ENCODE measurements at places on chromosomes 11 and 22.
A peak's percentile ranks its signal among the peaks of the same experiment; 100 is the strongest.

GRCh38 chr22:17114898-17115235 is 6.3 kb downstream of the TMEM121B start:
- DNase-seq = no peak

DNA sequence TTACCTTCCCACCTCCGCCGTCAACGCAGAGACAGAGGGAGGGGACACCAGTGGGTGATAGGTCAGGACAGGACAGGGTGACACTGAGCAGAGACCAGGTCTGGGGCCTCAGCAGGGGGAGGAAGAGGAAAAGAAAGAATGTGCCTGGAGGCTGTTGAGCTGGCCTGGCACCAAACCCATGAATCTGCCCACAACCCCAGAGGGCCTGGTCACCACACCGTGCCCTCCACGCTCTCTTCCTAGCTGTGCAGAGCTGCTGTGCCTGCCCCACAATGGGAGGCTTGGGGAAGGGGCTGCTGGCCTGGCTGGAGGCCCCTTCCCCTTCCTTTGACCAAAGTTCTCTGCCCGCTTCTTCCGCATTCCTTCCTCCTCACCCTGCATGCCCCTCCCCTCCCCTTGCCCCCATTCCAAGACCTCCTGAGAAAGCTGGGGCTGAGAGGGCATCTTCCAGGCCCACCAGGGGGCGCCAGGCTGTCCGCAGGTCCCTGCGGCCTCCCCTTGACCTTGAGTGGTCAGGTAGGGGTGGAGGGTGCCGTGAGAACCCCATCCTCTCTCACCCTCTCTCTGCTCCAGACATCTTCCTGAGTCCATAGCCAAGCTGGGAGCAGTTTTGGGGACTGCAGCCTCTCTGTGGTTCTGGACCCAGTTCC is 11.0 kb upstream of the CACNA1I start:
- no peak for DNase-seq

DNA sequence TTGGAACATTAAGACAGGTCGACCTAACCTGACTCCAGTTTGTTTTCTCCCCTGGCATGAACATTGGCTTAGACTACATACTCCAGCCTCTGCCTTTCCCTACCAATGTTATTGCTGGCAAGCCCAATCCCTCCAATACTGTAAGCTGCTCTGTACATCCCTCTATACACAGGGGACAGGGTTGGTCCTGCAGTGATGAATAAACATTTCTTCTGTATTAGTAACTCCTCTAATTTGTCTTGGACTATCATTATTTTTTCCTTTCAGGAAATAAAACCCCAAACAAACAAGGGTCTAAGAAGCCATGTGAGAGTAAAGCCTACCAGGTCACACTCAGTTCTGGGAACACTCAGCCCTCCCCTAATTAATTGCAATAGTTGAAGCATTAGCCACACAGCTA is 35.1 kb upstream of the FJX1 start:
- no peak for DNase-seq

DNA sequence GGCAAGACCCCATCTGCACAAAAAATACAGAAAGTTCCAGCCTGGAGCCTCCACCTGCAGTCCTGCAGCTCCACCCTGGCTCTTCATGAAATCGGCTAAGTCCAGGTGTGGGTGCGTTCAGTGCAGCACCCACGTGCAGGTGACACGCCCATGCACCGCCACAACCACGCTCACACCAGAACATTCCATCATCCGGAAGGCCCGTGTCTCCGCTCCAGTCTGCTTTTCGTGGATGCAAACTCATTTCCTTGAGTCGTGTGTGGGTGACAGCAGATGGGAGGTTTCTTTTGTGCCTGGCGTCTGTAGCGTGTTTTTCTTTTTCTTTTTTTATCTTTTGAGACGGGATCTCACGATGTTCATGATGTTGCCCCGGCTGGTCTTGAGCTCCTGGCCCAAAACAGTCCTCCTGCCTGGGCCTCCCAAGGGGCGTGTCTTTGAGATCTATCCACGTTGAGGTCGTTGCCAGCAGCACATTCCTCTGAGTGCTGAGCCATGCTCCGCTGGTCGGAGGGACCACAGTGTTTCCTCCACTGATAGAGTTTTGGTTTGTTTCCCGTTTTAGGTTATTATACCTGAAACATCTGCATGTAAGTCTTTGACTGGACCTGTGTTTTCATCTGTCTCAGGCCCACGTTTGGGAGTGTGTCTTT is 7.2 kb downstream of the PTDSS2 start:
- no peak for DNase-seq

- DNase-seq = no peak
Measured at GRCh38 chr11:71977090-71977489, 21.6 kb upstream of the IL18BP start.

GRCh38 chr22:33104147-33104854 is 46.1 kb upstream of the SYN3 start:
- DNase-seq = no peak

DNA sequence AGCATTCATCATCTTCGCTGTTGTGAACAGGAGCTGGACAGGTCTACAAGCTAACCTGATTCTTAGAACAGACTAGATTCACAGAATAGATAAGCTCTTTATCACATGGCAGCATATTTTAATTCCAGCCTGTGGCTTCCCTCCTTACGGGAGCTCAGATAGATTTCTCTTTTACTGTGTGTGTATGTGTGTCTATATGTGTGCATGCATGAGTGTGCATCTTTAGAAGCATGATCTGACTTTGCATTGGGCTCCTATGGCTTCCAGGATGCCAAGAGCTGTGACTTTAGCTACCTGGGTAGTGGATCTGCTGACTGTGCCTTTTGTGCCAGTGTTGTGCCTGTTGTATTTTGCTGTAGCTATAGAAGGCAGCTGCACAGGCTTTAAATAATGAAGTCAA is 44.3 kb downstream of the ZNRF3 start:
- DNase-seq = no peak

DNA sequence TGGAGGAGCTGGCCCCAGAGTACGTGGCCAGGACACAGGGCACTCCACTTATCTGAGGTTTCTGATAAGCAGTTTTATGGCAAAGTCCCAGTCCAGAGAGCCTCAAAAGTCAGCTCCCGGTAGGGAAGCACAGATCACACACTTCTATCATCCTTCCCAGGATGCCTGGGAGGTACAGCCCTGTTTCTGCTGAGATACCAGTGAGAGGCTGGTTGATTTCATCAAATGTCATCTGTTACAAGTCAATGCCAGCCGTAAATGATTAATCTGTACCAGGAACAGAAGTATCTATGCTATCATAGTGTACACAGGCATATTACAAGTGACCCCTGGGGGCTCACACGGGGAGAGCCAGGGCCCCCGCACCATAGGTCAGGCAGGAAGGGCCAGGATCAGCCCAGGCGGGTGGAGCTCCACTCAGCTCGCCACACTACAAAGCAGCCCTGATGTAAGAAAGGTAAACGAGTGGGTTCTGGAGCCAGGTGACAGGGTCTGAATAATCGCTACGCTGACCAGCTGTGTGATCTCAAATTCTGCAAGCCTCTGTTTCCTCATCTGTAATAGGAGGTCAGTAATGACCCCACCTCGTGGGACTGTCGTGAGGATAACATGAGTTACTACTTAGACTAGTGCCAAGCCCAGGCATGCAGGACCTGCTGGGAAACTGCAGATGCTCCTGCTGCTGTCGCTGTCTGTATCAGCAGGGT is 17.6 kb downstream of the PLA2G6 start:
- DNase-seq = no peak

GRCh38 chr11:36508743-36509142 is 1.3 kb downstream of the TRAF6 start:
- no peak for DNase-seq

DNA sequence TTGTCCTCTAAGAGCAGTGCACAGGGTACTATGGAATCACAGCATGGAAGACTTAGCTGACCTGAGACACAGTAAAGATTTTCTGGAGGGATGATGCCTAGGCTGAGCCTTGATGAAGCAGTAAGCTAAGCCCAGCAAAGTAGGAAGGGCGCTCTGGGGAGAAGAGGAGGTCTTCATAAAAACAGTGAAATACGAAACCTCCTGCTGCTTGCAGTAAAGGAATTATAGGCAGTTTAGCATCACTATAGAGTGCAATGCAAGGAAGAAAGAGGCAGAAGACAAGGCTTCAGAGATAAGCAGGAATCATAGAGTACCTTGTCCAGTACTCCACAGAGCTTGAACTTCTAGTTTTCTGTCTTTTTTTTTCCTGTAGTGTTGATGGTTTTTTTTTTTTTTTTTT is 555.7 kb upstream of the CADM1 start:
- no peak for DNase-seq

GRCh38 chr22:19378344-19378674 is 53.2 kb downstream of the HIRA start:
- no peak for DNase-seq

DNA sequence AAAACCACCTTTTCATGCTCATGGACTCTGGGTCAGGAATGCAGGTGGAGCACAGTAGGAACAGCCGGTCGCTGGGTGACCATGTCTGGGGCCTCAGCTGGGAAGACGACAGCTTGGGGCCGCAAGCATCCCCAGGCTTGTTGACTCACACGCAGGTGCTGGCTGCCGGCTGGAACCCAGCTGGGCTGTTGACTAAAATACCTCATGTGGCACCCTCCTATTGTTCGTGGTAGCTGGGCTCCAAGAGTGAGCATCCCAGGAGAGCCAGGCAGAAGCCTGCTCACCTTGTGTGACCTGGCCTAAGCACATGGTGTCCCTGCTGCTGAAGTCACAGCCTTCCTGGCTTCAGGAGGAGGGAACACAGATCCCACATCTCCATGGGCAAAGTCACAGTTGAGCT is 9.4 kb downstream of the DPP3 start:
- no peak for DNase-seq

DNA sequence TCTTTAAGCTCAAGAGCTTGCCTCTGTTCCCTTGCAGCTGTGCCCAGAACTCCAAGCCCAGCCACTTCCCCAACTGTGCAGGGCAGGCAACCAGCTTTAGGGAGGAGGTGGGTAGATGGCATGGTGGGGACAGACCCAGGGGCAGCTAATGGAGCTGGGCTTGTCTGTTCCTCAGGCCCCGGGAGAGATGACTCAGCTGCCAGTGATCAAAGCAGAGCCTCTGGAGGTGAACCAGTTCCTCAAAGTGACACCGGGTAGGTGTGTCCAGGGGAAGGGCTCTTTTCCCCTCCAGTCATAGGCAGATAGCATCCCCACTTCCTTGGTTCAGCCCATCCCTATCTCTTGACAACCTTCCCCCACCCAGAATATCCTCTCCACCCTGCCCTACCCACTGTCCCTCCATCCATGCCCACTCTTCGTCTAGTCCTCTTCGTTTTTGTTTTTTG is 32.4 kb downstream of the CREB3L1 start:
- no peak for DNase-seq

DNA sequence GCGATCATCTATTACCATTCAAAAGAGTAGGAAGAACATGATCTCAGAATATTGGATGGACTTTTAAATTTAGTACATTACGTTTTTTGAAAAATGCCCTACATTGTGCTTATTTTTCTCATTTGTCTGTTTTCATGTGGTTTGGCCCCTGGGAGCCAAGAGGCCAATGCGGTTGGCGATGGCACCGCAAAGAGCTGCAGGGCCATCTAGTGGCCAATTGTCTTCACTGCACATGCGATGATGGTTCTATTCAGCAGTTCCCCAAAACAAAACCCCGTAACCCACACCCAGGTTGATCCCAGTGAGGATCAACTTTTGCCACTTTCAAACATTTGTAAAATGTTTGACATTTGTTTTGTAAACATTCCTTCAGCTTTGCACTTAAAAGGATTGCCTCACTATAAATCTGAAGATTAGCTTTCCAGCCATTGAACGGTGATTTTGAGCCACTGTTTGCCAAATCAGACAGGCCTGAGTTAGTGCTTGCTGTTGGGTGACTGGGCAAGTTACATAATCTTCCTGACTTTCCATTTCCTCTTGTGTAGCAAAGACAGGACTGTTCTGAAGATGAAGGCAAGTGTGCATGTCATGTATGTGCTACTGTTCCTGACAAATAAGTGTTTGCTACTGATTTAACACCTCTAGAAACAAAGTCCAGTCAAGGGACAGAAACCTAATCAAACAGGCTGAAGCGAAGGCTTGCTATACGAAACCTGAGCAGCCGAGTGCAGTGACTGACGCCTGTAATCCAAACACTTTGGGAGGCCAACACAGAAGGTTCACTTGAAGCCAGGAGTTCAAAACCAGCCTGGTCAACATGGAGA is 29.2 kb upstream of the XBP1 start:
- peak; percentile 85 for DNase-seq

DNA sequence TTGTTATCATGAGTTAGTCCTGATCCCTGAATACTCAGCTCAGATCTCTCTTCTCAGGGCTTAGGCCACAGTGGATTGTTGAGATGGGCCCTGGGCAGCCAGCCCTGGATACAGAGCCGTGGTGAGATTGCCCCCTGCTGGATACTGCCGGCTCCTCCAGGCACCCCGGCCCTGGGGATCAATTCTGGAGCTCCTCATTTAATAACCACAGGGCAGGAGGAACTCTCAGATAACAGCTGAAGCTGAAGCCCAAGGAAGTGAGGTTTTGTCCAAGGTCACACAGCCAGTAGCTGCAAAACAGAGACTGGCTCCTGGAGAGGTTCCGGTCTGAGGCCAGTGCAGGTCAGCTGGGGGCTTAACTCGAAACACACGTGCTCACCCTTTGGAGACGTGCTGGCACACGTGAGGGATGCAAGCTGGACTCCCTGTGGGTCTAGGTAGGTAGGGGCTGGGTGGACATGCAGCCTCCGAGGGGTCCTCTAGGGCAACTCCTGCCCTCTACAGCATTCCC is 16.0 kb downstream of the USH1C start:
- DNase-seq = no peak

- no peak for DNase-seq
Measured at GRCh38 chr11:114152785-114153184, 93.3 kb downstream of the ZBTB16 start.

Measured in osteocyte (in vitro differentiated cells).